Keratinocyte (primary cell): ENCODE measurements at places on chromosomes 7 and 10. TPM values are rescaled to one million over a fixed set of nuclear protein-coding genes. Genes with fewer than 3 reads are reported as not detected.
A peak's percentile ranks its signal among the peaks of the same experiment; 100 is the strongest.

DNA sequence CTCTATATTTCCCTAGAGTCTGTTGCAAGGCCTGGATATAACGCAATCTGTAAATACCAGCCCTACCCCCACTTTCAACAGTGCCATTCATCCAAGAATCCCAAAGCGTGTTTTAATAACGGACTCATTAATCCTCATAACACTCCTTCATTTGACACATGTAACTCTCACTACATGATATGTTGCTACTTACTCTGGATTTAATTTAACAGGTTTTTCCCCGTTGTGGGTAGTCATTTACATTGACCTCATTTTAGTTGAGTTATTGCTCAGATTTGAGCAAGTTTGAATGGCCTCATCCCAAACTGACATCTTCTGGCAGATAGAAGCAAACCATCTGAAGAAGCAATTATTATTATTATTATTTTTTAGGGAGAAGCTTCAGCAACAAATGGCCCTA, 125.4 kb upstream of the NPVF start:
- H3K4me1 ChIP-seq, result no peaks in the 10 kb centered on the region
- H3K27me3 ChIP-seq, result no peaks in the 10 kb centered on the region
- H3K36me3 ChIP-seq, result no peaks in the 10 kb centered on the region
- no peak overlapping the region for H3K4me3 ChIP-seq

DNA sequence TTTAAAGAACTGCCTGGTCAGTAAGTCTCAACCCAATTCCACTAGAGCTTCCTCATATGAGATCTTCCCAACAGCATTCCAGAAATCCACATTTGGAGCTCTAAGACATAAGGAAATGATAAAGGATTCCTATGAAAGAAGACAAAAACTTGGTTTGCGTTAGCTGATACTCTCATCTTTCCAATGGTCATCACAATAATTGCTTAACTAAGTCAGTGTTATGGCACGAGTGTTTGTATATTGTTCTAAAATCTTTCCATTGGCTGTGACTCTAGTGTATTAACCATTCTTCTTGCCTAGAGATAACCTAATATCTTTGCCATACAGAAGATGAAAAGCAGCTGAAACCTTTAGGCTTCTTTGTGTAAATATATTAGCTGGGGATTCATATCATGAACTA, 289.0 kb downstream of the SNX13 start:
- H3K4me1 ChIP-seq, result peaks cover 33% of the 10 kb centered on the region
- H3K36me3 ChIP-seq, result no peaks in the 10 kb centered on the region
- no peaks in the 10 kb centered on the region for H3K27me3 ChIP-seq
- H3K27ac ChIP-seq, result no peak overlapping the region

DNA sequence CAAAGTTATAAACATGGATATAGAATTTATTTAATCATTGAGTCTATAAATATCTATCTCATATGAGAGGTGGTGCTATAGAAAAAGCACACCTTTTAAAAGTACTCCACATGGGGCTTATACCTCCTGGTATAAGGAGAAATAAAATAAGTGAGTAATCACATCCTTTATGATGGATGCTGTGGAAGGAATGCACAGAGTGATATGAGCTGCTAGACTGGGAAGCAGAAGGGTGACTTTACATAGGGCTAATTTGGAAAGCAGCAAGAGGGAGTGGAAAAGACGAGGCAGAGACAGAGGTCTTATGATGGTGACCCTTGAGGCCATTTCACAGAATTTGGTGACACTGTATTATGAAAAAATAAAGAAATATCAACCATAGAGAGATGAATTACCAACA, 59.4 kb upstream of the AHR start:
- no peaks in the 10 kb centered on the region for H3K27me3 ChIP-seq
- DNase-seq, result no peak
- no peak overlapping the region for H3K27ac ChIP-seq
- H3K4me1 ChIP-seq, result peaks cover 32% of the 10 kb centered on the region

GRCh38 chr7:41817386-41817785, 114.5 kb upstream of the INHBA start:
- no peak overlapping the region for H3K27ac ChIP-seq
- H3K4me1 ChIP-seq, result peaks cover 7% of the 10 kb centered on the region
- DNase-seq, result peak; percentile 61
- H3K4me3 ChIP-seq, result no peak overlapping the region

- no peak overlapping the region for H3K27ac ChIP-seq
- peaks cover 6% of the 10 kb centered on the region for H3K4me1 ChIP-seq
- H3K27me3 ChIP-seq, result no peaks in the 10 kb centered on the region
These were observed 33.0 kb downstream of the ZFAND2A start for GRCh38 chr7:1127001-1127400.

DNA sequence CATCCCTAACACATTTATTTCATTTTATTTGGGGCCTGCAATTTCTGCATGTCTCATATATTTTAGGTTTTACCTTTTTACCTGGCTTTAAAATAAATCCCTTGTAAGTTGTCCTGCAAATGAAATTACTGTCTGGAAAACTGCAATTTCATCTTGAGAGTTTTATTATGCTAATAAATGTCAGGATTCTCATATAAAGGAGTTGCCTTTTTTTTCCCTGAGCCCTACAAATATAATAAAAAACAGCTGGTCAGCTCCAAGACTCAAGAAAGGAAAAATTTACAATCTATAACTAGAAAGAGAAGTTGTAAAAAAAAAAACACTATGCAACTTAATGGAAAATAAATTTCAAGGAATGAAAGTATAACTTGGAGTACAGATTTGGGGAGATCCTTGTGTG, 108.7 kb downstream of the SH2D4B start:
- no peak overlapping the region for H3K4me3 ChIP-seq
- no peaks in the 10 kb centered on the region for H3K4me1 ChIP-seq
- H3K36me3 ChIP-seq, result no peaks in the 10 kb centered on the region
- H3K27me3 ChIP-seq, result no peaks in the 10 kb centered on the region
- H3K27ac ChIP-seq, result no peak overlapping the region
- no peak for DNase-seq

DNA sequence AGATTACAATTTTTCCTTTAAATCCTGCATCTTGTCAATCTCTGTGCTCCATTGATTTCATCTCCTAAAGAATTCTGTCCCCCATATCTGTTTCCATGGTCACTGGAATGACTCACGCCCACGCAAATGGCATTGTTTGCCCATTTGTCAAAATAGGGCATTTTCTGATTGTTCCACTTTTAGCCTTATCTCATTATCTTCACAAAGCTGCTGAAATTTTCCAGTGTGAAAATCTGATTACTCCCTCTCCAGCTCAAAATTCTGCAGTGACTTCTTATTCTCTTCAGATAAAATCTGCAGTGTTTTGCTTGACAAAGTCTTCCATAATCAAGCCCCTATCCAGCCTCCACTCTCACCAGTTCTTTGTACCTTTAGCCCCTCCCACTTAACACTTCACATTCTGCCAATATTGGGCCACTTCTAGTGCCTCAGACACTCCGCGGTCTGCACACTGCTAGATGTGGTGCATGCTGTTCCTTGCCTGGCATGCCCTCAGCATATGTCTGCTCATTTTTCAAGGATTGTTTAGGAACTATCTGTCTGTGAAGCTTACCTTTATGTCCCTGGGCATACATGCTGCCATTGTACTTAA, 33.9 kb upstream of the CTTNBP2 start:
- H3K27me3 ChIP-seq, result no peaks in the 10 kb centered on the region
- H3K4me3 ChIP-seq, result no peak overlapping the region
- H3K4me1 ChIP-seq, result no peaks in the 10 kb centered on the region
- DNase-seq, result no peak

- no peaks in the 10 kb centered on the region for H3K4me1 ChIP-seq
- peaks cover 1% of the 10 kb centered on the region for H3K36me3 ChIP-seq
- H3K4me3 ChIP-seq, result no peak overlapping the region
- H3K27me3 ChIP-seq, result no peaks in the 10 kb centered on the region
These were observed 101.3 kb upstream of the DNAJB12 start for GRCh38 chr10:72455889-72456595.

GRCh38 chr7:74217455-74218342, 7.9 kb downstream of the LAT2 start:
- no peaks in the 10 kb centered on the region for H3K36me3 ChIP-seq
- no peaks in the 10 kb centered on the region for H3K27me3 ChIP-seq
- no peak for DNase-seq
- no peak overlapping the region for H3K4me3 ChIP-seq

DNA sequence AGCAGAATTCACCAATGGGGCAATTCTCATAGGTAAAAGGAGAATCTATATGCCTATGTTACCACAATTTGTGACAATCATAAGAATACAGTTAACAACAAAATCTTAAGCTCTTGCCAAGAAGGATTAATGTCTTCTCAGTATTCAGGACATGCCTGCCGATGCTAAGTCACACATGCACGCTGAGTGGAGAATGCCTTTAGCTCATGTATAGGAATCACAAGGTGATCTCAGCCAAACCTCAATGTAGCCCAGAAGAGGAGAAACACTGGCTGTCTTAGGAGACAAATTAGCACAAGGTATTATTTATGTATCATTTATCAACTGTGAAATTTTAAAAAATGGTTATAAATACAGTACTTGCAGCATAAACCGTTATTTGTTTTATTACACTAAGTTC, 2.7 kb downstream of the HTR7 start:
- no peak for DNase-seq
- H3K36me3 ChIP-seq, result no peaks in the 10 kb centered on the region
- H3K27me3 ChIP-seq, result no peaks in the 10 kb centered on the region
- H3K27ac ChIP-seq, result no peak overlapping the region

DNA sequence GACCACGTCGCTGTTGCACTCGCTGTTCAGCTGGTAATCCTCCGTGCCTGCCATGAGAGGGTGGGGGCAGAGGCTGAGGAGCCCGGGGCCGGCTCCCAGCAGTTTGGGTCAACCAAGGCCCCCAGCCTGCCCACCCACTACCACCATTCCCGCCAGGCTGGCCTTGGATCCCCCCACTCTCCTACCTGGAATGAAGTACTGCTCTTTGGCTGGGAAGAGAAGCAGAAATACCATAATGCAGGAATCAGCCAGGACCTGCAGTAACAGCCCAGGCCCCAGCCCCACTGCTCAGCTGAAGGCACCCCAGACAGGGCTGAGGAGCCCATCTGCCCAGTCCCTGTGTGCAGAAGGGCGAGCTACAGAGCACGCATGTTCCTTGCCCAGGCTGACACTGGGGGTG, 138.0 kb downstream of the SLIT1 start:
- H3K36me3 ChIP-seq, result no peaks in the 10 kb centered on the region
- H3K27me3 ChIP-seq, result no peaks in the 10 kb centered on the region
- H3K4me1 ChIP-seq, result no peaks in the 10 kb centered on the region

DNA sequence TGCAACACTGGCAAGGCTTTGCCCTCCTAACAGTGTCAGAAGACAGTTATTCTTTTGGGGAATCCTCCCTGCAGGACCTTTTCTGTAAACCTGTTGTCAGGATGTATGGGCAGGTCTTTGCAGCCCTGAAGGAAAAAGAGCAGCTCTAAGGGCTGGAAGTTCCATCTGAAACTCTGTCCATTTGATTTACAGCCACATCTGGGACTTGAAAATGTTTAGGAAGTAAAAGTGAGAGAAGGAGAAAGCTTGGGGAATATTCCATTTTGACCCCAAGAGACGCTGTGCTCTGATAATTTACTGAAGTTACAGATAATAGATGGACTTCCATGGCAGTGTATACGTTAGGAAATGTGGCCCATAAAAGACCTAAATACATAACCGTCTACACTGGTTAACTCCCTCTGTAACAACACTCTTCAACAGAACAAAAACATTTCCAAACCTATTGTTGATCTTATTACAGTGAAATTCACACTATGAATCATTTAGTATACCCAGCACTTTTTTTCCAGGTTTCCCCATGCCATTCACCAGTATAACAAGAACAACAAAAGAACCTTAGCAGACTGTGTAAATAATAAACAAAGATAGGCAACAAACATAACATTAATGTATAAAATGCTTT, 89.1 kb downstream of the KIAA1549 start:
- no peaks in the 10 kb centered on the region for H3K36me3 ChIP-seq
- H3K27me3 ChIP-seq, result no peaks in the 10 kb centered on the region
- no peaks in the 10 kb centered on the region for H3K4me1 ChIP-seq
- no peak for DNase-seq
- H3K27ac ChIP-seq, result no peak overlapping the region

GRCh38 chr10:35503578-35503977, 101.6 kb upstream of the GJD4 start:
- H3K27me3 ChIP-seq, result no peaks in the 10 kb centered on the region
- H3K27ac ChIP-seq, result no peak overlapping the region
- no peak for DNase-seq
- no peak overlapping the region for H3K4me3 ChIP-seq
- H3K4me1 ChIP-seq, result no peaks in the 10 kb centered on the region

GRCh38 chr10:12559578-12560178, 210.3 kb downstream of the CAMK1D start:
- peaks cover 5% of the 10 kb centered on the region for H3K27me3 ChIP-seq
- no peak overlapping the region for H3K27ac ChIP-seq
- no peak overlapping the region for H3K4me3 ChIP-seq
- H3K4me1 ChIP-seq, result peaks cover 3% of the 10 kb centered on the region
- no peaks in the 10 kb centered on the region for H3K36me3 ChIP-seq
- no peak for DNase-seq

DNA sequence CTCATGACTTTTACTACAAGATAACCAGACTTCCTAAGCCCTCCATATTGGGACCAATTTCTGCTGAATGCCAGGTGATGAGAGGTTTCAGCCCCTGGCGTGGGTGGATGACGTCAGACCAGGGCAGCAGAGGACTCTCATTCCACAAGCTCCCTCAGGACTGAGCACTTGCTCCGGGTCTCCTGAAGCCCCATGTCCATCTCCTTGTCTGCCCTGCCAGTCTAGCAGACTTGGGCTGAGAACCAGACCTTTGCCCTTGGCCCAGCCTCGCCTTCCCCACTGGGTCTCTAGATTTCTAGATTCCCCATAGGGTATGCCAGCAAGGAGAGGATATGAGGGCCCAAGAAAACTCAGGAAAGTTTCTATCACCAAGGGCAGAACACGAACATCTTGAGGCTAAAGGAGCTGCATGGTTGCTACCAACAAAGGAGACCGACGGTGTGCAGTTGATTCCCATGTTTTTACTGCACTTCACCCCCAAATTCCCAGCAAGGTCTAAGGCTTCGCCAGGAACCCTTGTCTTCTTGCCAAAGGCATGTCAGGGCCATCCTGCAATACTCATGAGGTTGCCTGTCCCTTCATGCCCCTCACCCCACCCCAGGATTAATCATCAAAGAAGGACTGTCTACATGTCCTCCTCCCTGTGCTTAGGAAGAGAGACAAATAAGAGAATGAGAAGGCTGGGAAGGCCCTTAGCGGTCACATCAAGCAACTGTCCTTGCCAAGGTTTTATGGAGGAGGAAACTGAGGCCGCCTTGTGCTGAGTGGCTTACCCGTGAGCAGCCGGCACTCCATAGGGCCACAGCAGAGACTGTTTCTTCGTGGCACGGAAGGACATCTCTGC, 96.5 kb upstream of the MACROH2A2 start:
- no peak overlapping the region for H3K4me3 ChIP-seq
- no peak overlapping the region for H3K27ac ChIP-seq
- no peaks in the 10 kb centered on the region for H3K36me3 ChIP-seq
- DNase-seq, result peak; percentile 64

DNA sequence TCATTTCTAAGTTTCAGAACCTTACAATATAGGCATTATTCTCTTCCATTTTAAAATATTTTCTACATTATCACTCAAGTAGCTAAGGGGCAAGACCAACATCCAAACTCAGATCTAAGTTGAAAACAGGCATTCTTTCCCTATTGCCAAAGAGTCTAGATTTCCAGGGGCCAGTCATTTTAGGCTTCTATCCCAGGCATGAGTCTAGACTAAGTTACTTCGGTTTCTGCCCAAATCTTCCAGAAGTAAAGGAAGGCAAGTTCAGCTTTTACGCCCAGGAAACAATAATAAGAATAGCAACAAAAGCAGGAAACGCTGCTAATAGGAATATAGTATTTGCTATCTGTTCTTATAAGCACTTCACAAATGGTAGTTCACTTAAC, 189.9 kb downstream of the DGKI start:
- no peak for DNase-seq
- H3K36me3 ChIP-seq, result no peaks in the 10 kb centered on the region
- H3K4me1 ChIP-seq, result no peaks in the 10 kb centered on the region
- H3K4me3 ChIP-seq, result no peak overlapping the region

Gene ELN
- polyA plus RNA-seq, result not detected in 3 replicates

Gene TMEM72
- polyA plus RNA-seq, result not detected in 3 replicates

Gene CFAP70
- 0.60 to 4.4 TPM (median 2.1 TPM) in 3 replicates for polyA plus RNA-seq

Gene SPDYE6
- polyA plus RNA-seq, result not detected in 3 replicates
